ENCODE measurements at places on chromosomes 6 and 20.

GRCh38 chr20:15618110-15618509 is 955.1 kb downstream of the KIF16B start:
- DNase-seq = no peak

DNA sequence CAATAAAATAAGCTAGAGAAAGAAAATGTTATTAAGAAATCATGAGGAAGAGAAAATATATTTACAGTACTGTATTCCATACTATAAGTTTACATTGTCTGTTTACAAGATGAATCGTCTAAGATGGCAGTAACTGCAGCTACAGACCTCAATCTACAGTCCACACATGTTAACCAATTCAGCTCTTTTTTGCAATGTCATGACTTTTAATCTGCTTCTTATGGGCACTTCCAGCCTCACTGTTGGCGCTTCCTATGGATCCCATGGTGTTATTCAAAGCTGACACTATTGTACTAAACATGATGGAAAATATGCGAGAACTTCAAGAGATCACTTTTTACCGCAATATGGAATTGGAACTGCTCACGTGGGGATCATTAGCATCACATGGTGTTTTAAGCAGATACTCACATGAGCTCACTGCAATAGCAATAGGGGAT is 451.5 kb upstream of the CITED2 start:
- DNase-seq = no peak

DNA sequence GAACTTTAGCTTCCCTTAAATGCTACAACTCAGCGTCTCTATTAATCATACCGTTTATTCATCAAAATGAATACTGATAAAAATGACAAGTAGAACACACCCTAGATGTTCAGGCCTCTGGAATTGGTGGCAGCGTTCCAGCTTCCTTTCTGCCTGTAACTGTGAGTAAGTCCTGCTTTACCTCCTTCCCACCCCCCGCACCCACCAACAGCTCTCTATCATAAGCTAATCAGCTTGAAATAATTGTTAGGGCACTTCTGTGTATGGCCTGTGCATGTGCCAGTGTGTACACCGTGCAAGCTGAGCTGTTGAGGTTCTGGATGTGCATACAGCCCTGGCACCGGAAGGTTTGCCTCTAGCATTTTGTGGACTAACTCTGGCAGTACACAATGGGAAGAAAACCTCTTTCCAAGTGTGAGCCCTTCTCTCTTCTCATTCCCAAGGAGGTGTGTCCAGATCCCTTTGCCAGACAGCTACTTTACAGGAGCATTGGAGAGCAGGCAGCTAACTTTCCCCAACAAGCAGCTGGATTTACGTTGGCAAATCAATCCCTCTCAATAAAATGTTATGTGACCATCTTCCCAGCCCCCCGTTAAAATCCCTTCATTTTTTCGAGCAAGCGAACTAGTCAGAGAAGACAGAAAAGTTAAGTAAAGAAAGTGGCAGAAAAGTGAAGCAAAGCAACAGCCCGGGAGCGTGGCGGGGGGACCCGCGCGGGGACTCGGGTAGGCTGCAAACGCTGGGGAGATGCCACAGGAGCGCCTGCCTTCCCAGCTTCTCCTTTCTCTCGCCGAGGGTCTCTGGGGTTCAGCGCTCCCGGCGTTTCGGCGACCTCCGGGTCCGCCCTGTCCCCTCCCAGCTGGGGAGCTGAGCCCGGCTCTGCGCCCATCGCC is 803 bp upstream of the ADGRG6 start:
- DNase-seq = peak; percentile 23

GRCh38 chr6:50819904-50820868 is 1.5 kb downstream of the TFAP2B start:
- DNase-seq = no peak

GRCh38 chr6:139539852-139540251 is 165.4 kb upstream of the CITED2 start:
- peak; percentile 99 for DNase-seq

DNA sequence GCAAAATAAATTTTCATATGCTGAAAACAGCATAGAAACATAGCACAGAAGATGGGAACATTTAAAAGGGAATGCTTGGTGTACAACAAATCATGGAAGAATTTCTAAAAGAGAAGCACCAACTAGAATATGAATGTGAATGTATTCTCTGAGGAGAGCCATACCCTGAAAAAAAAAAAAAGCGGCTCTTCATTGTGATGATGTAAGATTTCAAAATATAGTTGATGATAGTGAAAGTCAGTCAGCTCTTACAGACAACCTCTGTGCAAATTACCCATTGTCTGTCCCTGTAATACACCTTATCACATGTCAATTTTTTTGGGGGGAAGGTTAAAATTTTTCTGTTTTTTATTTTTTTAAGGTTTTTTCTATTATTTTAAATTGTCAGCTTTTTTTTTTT is 58.6 kb upstream of the PTCHD4 start:
- DNase-seq = no peak

- DNase-seq = no peak
Observed at GRCh38 chr6:30951907-30952469, 11.2 kb downstream of the MUCL3 start.

DNA sequence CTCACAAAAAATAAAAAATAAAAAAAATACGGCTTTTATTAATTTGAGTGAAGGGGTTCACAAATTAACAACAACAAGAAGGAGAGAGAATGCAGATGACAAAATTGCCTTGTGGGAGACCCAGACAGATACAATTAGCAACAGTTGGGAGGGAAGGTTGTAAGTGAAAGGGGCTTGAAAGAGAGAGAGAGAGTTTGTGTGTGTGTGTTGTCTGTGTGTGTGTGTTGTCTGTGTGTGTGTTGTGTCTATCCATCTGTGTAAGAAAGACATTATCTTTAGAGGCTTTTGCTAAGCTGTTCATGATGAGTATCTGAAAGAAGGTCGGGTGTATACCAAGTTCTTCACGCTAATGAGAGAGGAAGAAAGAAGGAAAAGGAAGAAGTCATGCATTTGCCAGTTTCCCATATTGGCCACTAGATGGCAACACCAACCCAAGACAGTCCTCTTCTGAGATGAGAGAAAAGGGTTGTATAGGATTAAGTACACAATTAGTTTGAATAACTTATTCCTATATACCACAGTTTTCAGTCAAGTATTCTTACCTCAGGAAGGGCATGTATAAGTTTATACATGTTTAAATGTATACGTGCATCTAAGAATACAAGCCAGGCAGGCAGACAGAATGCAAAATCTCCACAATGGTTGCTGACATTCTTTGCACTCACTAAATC is 63.7 kb upstream of the CD2AP start:
- peak; percentile 63 for DNase-seq

DNA sequence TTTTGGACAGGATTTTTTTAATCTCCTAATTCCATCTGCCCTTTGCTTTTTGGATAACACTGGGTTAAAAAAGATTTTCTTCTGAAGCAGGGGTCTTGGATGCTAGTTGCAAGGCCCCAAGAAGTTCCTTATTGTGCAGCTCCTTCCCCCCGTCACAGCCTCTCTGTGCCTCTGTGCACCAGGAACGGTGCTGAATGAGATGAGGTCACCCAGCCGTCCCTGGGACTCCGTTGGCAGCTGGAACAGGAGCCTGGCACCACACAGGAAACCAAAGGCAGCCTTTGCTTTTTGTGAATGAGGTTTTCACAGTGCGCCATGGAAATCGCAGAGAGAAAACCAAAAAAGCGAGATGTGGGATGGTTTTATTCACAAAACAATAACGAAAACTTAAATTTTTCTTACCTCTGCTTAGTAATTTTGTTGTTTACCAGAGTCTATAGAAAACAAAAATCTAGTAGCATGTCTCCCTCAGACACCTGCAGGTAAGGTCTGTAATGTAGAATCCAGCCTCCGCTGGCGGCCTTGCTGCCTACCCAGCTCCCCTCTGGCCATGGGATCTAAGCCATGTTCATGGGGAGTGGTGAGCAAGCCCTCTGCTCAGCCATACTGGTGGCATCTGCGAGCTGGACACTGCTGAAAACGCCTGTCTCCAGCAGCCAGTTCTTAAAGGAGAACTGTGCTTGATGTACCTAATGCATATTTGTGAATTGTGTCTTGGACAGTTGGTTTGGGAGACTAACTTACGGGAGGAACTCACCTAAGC is 40.4 kb upstream of the SYNJ2 start:
- no peak for DNase-seq

- no peak for DNase-seq
Observed at GRCh38 chr20:20463933-20464374, 96.0 kb downstream of the INSM1 start.

DNA sequence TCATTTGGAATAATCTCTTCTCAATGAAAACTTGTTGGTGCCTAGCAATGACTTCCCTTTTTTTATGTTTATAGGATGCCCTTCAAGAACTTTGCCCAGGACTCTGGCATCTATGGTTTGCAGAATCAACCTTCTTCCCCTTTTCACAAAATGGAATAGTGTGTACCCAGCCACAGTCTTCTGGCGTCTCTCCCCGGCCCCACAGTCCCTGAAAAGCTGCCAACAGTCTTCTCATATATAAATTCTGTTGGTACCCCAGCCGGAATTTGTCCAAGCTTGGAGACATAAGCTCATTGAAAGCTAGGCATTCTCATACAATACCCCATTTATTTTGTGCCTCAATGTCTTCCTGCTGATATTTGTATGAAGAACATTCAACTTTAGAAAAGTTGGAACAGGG is 26.4 kb upstream of the MCM3 start:
- no peak for DNase-seq

DNA sequence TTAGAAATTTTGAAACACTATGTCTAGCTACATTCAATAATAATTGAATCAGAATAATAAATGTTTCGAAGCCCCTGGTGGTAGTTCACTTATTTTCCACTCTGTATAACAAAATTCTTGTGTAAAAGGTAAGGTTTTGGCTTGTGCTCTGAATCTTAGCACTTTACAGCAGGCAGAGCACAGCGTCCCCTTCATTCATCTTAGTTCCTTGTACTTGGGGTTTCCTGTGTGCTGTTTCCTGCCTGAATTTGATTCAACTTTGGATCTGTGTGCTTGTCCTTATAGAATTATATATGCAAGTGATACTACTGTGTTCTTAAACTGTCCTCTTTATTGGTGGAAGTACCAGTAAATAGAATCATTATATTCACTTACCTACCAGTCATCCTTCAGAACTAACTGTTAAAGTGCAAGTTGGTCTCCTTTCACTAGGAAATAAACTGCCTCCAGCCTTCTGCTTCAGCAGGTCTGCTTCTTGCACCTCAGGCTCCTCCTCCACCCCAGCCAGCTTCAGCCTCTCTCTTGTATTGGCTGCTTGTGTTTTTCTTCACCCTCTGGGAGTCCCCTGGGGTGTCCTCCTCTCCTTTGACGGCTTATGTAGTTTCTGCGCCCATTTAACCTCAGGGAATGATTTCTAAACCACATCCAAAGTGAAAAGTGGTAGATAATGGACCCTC is 28.8 kb upstream of the TULP4 start:
- DNase-seq = no peak

- DNase-seq = peak; percentile 70
Observed at GRCh38 chr6:147621263-147621662, 112.8 kb downstream of the SAMD5 start.

DNA sequence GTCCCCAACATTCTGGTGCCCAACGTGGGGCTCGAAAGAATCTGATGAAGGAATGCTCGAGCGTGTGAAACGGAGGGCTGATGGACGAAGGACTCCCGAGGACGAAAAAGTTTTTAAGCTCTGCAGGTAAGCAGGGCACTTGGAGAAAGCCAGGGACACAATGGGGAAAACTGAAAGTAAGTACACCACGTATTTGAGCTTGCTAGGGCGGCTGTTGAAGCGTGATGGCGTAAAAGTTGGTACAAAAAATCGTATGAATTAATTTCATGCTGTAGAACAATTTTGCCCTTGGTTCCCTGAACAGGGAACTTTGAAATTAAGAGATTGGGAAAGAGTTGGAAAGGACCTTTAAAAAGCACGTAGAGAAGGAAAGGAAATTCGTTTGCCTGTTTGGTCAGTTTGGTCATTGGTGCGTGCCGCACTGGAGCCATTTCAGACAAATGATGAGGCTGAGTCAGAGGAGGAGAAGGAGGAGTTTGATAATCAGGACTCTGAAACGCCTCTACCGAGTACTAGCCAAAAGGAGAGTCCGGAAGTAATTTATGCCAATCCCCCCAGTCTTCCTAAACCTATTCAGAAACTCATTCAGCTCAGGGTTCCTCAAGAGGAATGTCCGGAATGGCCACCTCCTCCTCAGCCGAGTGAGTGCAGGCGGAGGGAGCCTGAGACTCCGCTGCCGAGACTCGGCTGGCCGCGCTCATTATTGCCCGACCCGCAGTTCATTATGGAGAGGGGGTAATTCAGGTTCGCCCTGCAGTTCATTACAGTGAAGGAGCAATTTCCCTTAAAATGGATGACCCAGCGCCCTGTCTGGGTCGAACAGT is 59.2 kb upstream of the PRSS16 start:
- peak; percentile 74 for DNase-seq

DNA sequence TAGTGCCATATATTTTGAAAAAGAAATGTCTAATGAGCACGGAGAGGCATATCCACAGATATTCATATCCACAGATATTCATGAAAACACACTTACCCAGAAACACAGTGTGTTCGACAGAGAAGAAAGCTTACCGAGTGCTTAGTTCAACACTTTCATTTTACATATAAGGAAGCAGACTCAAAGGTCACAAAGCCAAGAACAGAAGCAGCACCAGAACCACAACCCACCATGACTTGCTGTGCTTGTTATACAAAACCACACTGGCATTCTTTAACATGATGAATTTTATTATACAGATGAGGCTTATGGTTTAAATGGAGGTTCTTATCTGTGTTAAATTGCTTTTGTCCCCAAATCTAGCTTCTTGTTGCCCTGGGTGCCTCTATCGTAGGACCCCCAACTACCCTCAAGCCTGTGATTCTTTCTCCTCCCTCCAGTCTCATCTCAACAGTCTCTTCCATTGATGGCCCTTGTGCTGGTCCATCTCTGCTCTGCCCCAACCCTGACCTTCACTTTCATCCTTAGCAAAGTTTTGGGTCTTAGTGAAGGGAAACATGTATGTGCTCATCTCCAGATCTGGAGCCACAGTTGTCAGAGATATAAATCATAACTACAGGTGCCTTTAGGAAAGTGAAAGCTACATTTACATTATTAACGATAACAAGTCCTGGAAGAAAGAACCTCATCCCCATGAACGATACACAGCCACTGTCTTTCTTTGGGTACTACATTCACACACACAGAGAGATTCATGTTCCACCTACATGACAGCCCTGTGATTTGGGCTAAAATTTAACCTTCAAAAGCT is 40.0 kb downstream of the SF3B5 start:
- DNase-seq = peak; percentile 8

GRCh38 chr6:169779896-169780295 is 28.5 kb downstream of the ERMARD start:
- no peak for DNase-seq

- DNase-seq = no peak
Observed at GRCh38 chr6:137883400-137884148, 16.5 kb downstream of the TNFAIP3 start.

- no peak for DNase-seq
Observed at GRCh38 chr20:60901831-60902230, 350.2 kb upstream of the CDH4 start.

GRCh38 chr6:43301081-43301870 is 3.2 kb downstream of the SLC22A7 start:
- DNase-seq = no peak

Data from LHCN-M2 (cell line).